Pons (tissue), 1 donor: ENCODE measurements at places on chromosomes 13 and 19.
A peak's percentile ranks its signal among the peaks of the same experiment; 100 is the strongest.

- DNase-seq = no peak
Measured at GRCh38 chr13:27496536-27497273, 46.3 kb upstream of the MTIF3 start.

GRCh38 chr13:32165796-32166195, 134.2 kb downstream of the FRY start:
- DNase-seq = peak; percentile 68

DNA sequence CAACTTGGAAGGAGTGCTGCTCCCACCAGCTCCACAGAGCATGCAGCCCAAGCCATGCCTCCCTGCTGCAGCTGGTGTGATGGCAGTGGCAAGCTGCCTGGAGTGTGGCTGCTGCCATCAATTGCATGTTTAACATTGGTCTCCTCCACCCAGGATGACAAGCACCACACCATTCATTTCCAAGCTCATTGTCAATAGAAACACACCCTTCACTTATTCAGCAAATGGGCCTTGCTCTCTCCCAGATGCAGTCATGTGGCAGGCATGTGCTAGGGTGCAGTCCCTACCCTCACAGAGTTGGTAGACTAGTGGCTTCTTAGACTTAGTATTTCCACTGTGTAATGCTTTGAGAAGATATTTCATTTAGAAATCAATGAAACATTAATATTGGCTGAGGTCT, 70.8 kb upstream of the FGF14 start:
- no peak for DNase-seq

GRCh38 chr19:38284422-38284821, 19.6 kb upstream of the C19orf33 start:
- DNase-seq = peak; percentile 58

DNA sequence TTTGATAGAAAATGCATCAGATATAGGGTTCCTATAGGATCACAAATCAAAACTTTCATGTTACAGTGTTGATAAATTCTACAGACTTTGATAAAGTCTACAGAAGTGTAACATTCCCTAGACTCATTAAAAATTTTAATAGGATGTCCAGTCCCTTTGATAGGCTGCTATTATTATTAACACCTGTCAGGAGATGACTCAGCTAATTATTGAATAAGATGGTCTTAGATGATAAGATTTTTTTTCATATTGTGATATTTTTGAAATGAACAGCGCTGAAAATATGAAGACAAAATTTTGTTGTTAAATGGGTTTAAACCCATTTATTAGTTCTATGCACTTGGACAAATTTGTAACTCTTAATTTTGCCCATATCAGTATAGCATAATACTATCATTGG, 356.8 kb upstream of the SLITRK1 start:
- DNase-seq = no peak

DNA sequence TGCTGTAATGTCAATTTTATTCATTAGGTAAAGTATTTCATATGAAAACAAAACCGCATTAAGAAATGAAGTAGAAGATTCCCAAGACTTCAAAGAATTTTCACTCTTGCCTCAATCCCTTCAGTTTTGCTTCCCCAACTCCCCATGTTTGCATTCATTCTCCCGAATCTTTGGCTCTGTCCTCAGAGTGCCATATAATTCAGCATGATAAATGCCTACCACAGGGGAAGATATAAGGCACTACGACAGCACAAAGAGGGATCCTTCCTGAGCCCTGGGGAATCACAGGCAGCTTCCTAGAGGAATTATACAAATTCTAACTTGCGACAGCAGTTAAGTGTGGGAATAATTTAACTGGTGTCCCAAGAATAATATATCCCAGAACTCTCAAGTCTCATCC, 68.5 kb downstream of the TSC22D1 start:
- no peak for DNase-seq

GRCh38 chr13:51785712-51786424, 18.1 kb downstream of the DHRS12 start:
- DNase-seq = peak; percentile 38

DNA sequence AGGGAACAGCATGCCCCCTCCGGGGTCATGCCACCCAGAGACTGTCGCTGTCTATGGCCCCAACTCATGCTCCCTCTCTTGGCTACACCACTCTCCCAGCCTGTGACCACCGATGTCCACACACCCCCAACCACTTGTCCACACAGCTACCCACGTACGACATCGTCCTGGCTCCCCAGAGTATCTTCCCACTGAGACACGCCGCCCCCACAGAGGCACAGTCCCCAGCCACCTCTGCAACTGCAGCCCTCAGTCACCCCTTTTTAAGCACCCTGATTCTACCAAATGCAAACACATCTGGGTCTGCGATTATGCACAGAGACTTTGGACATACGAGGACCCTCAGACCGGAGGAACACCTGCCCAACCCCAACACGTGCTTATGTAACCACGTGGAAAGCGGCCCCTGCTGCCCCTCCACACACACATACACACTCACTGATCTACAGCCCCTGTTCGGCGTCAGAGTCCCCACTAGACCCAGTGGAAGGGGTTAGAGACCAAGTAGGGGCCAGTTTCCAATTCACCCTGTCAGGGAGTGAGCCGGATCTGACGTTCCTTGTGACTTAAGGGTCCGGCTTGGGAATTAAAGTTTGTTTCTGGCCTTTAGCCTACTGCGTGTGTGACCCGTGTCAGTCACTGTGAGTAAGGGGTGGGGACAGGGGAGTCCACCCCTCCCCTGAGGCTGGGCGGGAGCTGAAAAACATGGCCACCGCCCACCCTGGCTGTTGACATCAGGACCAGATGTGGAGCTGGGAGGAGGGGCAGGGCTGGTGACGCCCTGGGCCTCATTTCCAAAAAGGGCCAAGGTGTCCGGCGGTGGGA, 11.9 kb upstream of the AXL start:
- DNase-seq = no peak

GRCh38 chr19:10078329-10078728, 7.8 kb upstream of the SHFL start:
- DNase-seq = no peak

DNA sequence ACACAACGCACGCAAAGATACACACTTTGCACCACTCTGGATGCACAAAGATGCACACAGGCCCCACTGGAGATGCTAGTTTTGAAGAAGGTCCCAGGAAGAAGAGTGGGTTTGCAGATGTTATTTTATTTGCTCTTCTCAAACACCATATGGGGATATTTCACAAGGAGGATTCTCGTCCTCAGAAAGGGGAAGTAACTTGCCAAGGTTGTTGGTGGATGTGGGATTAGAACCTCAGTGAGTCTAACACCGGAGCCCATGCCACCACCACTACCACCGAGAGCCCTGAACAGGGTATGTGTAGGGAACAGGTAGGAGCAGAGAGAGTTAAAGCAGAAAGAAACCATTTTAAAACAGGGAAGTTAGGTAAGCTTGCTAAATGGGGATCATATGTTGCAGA, 9.6 kb upstream of the CEACAM6 start:
- no peak for DNase-seq

GRCh38 chr13:35378939-35379338, 97.5 kb downstream of the MAB21L1 start:
- DNase-seq = no peak

- DNase-seq = peak; percentile 52
Measured at GRCh38 chr19:39199025-39199424, 2.3 kb downstream of the NCCRP1 start.

- DNase-seq = no peak
Measured at GRCh38 chr19:19305696-19306095, 14.6 kb downstream of the SUGP1 start.

DNA sequence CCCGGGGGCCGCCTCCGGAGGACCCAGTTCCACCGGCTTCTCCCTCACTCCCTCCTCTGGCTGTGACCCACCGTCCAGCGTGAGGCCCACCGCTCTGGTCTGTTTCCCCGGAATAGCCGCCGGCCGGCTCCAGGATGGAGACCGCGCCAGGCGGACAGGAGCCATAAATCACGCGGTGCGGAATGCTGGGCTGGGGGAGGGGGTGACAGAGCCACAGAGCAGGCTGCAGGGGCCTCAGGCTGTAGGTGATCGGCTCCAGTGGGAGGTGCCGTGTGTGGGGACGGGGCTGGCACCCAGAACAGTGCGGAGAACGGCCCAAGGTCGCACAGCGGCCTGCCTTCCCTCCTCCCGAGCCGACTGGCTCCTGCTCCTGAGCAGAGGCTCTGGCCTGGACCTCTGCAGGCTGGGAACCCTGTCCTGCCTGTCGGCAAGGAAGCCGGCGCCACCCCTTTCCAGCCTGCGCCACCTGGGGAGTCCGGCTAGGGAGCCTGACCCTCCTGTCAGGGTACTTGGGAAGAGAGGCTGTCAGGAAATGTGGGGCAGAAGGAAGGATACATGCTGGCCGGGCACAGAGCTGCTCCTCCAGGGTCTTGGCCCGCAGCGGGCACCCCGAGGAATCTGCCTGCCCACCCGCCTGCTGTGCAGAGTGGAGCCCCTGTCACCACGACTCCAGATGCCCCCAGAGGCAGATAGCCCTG, 8.3 kb downstream of the PIAS4 start:
- DNase-seq = no peak

- no peak for DNase-seq
Measured at GRCh38 chr19:40933025-40933424, 51.0 kb upstream of the CYP2A7 start.

DNA sequence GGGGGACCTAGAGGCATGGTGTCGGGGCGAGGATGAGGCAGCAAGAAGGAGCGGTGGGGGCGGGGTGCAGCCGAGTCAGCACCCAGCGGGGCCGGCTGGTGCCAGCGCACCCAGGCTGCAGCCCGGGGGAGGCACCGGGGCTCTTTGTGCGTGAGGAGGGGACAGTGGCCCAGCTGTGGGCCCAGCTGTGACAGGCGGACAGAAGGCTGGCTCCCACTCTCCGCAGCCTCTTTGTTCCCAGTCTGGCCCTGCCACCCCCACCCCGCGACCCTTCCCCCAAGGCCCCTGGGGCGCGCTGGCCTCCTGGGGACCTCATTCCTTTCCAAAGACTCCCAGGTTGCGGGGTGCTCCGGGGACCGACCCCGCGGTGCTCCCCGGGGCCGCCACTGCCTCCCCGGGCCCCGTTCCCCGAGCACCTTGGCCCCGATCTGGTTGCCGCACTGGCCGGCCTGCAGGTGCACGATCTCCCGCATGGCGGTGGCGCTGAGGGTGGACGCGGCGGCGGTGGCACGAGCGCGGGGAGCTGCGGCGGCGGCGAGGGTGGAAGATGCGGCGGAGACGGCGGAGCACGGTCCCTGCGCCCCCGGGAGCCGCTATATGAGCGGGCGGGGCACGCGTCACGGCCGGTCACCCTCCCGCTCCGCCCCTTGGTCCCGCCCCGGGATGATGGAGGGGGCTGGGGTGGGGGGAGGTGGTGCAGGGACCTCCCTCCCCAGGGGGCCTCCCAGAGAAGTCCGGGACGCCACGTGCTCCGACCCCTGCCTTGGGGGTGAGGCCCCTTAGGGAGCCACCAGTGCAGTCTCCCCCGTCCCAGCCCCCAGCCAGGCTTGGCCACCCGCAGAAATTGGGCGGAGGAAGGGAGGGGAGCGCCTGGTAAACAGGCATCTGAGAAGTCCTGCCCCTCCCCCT, at the start of gene TUBB4A:
TSS of gene TUBB4A (minus strand) at position 570 of the 909 bp plus-strand sequence. CDS start at position 473, 97 bp downstream.
- peak; percentile 78 for DNase-seq

- peak; percentile 29 for DNase-seq
Measured at GRCh38 chr13:20049558-20050473, 91.3 kb downstream of the ZMYM2 start.

DNA sequence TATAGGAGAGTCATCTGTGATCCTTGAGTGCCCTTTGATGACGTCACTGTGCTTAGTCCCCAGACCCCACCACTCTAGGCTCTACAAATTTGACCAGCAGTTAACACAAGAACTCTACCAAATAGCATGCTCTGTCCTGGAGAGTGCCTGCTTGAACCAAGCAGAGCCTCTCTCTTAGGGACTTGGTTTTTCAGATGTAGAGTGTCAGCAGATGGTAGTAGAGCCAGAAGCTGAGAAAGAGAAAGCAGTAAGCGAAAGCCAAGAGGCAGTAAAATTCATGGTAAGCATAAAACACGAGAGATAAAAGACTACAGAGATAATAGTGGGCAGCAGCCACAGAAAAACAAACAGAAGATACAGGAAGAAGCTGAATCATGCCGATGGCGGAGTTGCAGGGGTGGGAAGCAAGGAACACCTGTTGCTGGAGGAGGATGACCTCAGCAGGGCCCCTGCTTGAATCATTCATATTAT, 193.3 kb downstream of the SLC7A1 start:
- no peak for DNase-seq

GRCh38 chr19:37506387-37507166, at the start of gene ZNF793:
Gene ZNF793, plus strand, starts transcription at chr19:37506939. Its CDS starts 16,501 bp downstream, at chr19:37523440.
- DNase-seq = peak; percentile 87

- no peak for DNase-seq
Measured at GRCh38 chr19:33456845-33457220, 64.8 kb downstream of the PEPD start.

DNA sequence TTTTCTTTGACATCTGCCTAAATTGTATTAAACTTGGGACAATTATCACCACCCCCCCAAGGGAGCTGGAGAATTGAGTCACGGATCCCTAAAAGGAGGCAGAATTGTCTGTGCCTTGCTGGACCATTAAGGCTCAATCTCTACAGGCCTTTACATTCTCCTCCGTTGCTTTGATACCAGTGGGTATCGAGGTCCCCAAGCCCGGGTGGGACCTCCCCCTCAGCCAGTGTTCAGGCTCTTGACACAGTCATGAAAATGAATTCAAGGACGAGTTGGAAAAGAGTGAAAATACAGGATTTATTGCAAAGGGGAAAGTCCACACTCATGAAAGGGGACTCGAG, 5.6 kb downstream of the PPP1R15A start:
- no peak for DNase-seq

DNA sequence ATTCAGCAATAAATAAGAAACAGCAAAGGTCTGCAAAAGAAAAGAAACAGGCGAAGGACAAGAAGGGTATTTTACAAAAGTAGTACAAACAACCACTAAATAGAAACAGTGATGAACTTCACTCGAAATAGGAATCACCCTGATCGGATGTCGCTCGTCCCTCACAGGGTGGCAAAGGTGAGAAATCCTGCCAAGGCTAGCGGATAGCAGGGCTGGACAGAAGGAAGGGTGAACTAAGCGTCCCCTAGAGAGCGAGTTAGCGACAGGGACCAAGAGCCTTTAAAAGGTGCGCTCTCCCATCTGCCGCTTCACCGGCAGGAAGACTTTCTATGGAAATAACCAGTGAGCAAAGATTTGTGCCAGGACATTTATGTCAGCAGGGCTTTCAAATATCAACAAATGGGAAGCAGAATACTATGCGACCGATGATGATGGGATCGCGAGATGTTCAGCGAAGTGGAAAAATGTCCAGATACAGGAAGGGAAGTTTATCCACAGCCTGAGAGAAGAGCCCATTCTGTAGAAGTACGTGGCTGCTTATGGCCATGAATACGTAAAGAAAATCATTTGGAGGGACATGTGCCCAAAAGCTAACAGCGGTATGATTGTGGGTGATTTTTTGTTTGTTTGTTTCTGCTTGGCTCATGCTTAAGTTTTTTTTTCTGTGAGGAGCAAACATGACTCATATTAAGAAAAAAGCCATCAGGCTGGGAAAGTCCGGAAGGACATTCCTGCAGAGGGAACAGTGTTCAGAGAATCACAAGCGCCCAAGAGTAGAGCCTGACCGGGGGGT, 18.9 kb downstream of the ELAVL1 start:
- DNase-seq = no peak

DNA sequence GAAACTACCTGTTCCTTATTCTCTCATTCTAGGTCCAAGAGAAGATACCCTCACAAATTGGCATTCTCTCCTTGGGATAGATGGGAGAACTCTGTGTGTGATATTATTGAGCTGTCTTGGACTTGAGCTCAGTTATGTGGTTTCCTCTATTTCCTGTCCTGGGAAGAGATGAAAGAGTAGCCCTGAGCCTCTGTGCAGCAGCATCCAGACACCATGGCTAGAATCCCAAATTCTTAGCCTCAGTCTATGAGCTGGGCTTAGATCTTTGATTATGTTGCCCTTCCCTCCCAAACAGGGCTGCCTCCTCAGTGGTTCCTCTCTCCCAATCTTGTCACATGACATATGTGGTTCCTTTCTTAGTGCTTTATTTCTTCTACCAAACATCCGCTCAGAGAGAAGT, 290.7 kb downstream of the SPRY2 start:
- no peak for DNase-seq
